Upper lobe of right lung (tissue), 1 donor: ENCODE measurements at places on chromosomes 3 and 15. TPM values are rescaled to one million over a fixed set of nuclear protein-coding genes. Genes with fewer than 3 reads are reported as not detected.

SELENOT gene
- 118 TPM for total RNA-seq

SMC4 gene
- total RNA-seq = 46.8 TPM

DNA sequence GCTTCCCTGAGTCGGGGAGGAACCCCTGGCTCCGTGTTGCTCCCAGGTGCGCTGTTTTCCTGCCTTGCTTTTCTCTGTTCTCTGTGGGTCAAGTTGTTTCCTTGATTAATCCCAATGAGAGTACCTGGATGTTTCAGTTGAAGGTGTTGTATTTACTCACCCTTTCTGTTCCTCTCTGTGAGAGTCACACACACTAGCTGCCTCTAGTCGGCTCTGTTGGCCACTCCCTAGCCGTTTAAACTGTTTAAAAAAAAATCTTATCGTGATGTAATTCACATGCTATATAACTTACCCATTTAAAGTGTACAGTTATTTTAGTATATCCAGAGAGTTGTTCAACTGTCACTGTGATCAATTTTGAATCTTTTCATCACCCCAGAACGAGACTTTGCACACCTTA is 74.0 kb downstream of the AKAP13 start:
- DNase-seq = no peak

DNA sequence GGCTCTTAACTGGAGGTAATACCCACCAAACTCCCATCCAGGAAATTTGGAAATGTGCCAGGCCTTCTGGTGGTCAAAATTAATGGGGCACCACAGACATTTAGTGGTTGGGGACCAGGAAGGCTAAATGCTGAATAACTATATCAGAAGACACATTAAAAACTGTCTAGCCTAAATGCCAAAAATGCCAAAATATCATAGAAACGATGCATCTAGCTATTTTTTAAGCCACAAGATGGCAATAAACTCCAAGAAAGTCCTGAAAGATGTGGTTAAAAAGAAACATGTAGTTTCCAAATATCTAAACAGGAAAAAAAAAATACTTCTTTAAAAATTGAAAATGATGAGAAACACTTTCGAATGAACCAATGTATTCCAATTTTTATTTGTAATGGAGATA is 19.9 kb downstream of the CCDC14 start:
- no peak for DNase-seq

DNA sequence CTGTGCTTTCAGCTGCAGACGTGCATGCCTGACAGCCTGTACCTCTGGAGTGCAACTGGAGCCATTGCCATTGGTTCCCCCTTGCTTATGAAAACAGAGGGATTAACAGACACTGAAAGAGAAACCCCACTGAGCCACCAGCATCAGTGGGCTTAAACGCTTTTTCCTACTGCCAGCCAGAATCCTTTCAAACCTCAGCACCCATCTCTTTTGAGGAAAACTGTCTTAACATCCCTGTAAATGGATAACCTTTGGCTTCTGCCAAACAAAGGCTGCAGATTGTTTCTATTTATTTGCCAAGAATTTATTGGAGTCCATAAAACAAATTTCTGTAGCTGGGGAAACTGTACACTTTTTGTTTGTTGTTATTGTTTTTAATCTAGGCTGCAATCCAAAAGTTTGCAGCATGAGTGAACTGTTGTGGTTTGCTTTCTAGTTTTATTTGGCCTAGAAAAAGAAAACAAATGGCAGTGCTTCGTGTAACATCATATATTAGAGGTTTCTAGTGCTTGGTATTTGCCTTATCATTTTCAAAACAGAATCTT is 369.2 kb upstream of the IL12A start:
- DNase-seq = no peak

- no peak for DNase-seq
Observed at GRCh38 chr3:145915787-145916186, 245.2 kb downstream of the PLOD2 start.

- DNase-seq = no peak
Observed at GRCh38 chr3:184443364-184443763, 63.5 kb downstream of the CHRD start.

- no peak for DNase-seq
Observed at GRCh38 chr15:25508369-25509002, 69.7 kb upstream of the UBE3A start.

- no peak for DNase-seq
Observed at GRCh38 chr3:170815936-170816335, 54.1 kb downstream of the RPL22L1 start.

- DNase-seq = no peak
Observed at GRCh38 chr3:126837773-126838172, 133.7 kb downstream of the CHCHD6 start.

- no peak for DNase-seq
Observed at GRCh38 chr3:58158442-58159153, 52.2 kb downstream of the DNASE1L3 start.

GRCh38 chr3:157836022-157836421 is 270.2 kb downstream of the SHOX2 start:
- DNase-seq = no peak

- no peak for DNase-seq
Observed at GRCh38 chr15:66196602-66197001, 56.9 kb downstream of the MEGF11 start.
